ENCODE measurements at places on chromosomes 2 and 18.

DNA sequence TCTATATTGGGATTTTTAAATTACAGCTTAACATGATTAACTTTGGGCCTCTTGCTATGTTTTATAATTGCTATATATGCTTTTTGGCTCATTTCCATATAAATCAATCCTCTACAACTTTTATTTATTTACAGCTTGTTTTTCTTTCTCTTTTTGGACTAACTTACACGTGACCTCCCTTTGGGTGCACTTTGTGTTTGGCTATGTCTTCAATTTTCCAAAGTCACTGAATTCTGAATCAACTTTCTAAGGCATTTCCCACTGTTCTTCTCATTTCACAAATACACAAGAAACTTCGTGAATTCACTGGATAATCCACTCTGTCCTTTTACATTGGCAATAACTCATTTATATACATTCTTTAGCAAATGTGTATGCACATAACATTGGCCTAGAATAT lies 5.4 kb upstream of the CPS1 start:
- no peak for DNase-seq

- DNase-seq: no peak
These were observed 19.4 kb upstream of the MPPE1 start for GRCh38 chr18:11927497-11927896.

DNA sequence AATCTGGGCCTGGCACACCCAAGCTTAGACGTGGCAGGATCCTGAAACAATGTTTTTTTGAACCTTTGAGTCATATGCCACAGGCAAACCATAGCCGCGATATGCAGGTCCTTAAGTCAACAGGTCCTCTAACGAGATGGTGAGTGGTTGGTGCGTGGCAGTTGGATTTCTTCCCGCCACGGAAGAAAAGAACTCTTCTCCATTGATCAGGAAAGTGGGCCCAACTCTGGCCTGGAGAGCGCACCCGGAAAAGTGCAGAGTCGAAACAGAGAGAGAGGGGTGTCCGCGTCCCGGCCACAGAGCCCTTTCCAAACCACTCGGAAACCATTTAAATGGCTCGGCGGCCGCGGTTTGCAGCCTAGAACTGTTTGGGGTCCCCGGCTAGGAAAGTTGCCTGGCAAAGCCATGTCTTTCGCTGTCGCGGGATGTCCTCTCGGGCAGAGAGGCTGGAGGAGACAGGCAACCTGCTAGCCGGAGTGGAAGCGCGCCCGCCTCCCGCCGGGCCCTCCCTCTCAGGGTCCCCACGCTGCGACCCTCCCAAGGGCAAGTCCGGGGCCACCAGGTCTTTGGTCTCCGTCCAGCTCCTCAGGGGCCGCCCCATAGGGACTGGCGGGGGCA lies 777 bp downstream of the GALNT3 start:
- no peak for DNase-seq

DNA sequence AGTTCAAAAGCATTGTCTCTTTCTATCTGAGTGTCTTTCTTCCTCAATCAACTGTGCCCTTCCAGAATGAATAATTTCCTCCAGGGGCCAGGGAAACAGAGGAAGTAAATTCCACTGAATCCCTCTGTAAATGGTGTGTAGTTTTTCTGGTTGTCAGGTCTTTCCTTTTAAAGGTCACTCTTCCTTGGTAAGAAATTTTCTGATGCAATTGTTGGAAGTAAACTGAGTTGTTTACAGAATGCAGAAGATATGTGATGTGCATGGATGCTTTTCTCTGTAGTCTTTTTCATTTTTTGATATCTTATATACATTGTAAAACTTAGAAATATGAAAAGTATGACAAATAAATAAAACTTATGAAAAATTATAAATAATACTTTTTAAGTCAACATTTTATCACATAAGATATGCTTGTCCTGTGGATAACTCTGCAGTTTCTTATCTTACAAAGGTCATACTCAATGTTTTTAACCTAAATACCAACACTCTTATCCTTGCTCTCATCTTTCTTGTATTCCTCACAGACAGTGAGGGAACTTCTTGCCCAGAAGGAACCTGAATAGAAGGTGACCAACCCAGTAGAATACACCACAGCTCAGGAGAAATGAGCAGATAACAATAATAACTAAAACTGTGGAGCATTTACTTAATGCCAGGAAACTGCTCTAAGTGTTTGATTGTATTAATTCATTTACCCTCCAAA lies 234.5 kb downstream of the METTL4 start:
- no peak for DNase-seq

DNA sequence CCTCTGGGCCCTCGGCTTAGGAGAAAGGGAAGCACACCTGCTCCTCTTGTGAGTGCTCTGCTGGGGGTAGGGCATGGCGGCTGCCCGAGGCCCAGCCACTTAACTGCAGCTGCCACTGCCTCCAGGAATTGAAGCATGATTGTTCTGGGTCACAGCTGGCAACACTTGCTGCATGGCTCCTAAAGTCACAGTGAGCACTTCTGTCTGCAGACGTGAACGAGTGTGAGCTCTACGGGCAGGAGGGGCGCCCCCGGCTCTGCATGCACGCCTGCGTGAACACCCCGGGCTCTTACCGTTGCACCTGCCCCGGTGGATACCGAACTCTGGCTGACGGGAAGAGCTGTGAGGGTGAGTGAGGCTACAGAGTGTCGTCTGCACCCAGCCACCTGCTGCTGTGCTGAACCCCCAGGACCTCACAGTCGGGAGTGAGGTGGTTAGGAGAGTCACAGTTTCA lies 44.4 kb downstream of the FBLN7 start:
- no peak for DNase-seq

DNA sequence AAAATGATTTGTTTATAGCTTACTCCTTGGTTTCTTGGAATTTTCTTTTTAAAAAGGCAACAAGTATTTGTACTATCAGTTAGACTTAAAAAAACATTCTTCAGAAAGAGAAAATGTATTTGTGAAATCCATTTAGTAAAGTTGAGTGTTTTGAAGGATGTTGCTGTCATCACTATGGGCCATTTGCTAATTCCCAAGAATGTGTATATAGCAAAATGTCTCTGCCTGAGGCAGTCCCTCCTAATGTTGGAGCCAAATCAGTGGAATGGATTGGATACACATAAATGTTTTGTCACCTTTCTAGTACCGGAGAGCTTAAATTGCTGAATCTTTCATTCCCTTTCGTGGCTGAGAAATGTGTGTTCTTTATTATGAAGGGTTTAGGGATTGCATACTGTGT lies 890.2 kb upstream of the ZEB2 start:
- DNase-seq: peak; percentile 1

GRCh38 chr2:143668234-143668633 lies 539.0 kb downstream of the ARHGAP15 start:
- DNase-seq: no peak

DNA sequence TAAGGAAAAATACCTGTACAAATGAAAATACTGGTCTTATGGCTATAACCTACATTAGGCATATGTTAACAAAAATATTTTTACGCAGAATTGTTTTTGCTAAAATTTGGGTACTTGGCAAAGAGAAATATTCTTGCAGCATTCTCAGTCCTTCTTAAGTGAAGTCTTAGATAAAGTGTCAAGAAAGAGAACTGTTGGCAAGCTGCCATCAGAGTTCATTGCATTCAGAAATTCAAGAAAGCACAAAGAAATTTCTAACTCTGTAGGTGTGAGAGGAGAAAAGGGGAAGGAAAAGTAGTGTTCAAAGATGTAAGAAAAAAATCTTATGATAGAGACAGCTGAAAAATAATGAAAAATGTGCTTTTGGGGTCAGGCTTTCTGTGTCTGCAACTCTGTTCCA lies 86.7 kb downstream of the IRS1 start:
- no peak for DNase-seq

GRCh38 chr2:210540471-210540870 lies 15.9 kb upstream of the CPS1 start:
- DNase-seq: no peak

DNA sequence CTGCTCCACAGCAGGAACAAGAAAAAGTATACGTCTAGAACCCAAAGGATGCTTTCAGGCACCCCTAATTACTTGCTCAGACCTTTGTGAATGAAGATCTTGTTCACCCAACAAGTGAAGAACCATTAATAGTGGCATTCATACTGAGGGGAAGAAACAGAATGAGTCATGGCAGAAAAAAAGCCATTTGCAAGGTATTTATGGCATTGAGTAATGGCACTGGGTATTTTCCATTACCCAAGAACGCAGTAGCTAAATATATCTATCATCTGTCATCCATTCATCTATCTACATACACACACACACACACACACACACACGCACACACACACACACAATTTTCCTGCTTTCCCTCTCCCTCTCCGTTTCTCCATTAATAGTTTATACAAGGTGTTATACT lies 56.4 kb upstream of the XIRP2 start:
- DNase-seq: no peak

GRCh38 chr18:3281456-3282400 lies 19.8 kb downstream of the MYL12B start:
- DNase-seq: peak; percentile 53

GRCh38 chr2:15619076-15619475 lies 27.4 kb downstream of the DDX1 start:
- DNase-seq: no peak

DNA sequence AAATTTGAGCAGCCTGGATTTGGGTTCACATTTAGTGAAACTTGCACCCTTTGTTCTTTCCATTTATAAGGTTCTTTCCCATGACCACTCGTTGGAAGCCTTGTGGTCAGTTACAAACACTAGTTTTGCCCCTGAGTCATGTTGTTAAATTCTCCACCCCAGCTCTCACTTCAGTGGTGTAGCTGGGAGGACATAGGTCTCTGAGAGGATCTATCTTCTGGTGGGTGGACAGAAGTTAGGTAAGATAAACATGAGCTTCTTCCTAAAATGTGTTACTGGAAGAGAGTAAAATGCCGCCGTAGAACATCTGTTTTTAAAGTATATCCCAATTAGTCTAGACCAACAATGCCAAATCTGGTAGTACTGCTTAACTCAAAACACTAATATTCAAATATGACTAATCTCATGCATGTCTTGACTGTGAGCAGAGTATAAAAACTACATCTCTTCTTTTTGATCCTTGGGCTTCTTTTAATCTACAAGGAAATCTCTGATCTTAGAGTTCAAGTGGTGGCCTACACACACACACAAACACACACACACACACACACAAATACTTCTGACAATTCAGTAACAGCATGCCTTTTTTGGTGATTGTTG lies 162.6 kb upstream of the FN1 start:
- DNase-seq: no peak

All from HTR-8/SVneo (cell line).